ENCODE measurements at places on chromosomes 6 and 20.

DNA sequence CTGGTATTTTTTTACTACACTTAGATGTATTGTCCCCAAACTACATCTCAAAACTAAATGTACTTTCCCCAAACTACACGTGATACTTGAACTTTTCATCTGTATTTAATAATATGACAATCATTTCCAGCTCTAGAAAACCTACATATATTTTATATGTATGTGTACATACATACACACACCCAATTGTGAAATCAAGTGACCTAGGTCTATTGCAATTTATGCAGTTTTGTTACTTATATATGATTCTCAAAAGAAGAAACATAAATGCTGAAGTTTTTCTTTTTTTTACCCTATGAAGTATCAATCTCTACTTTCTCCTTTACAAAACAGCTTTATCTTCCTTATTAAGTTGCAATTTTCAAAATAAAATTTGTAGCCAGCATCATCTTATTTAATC is 4.7 kb downstream of the ADNP start:
- DNase-seq = no peak

GRCh38 chr20:16641511-16642023 is 68.3 kb upstream of the KIF16B start:
- no peak for DNase-seq

DNA sequence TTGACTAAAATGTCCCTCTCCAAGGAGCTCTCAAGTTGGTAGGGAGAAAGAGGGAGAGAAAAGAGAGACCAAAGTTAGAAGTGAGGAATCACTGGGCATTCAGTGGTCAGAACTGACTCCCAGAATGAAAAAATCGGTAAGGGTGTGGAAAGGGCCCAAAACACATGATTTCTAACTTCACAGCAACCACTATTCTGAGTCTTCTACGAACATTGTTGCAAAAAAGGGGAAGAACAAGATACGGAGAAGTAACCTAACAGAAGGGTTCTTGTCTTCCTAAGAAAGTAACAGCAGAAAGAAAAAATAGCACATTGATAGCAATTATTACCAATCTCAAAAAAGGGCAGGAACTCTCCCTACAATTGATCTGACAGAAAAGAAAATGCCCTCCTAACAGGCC is 65.6 kb downstream of the ATP9A start:
- DNase-seq = no peak

GRCh38 chr20:7291946-7292345 is 524.5 kb downstream of the BMP2 start:
- no peak for DNase-seq

GRCh38 chr6:160396292-160396691 is 48.1 kb downstream of the SLC22A3 start:
- DNase-seq = no peak

DNA sequence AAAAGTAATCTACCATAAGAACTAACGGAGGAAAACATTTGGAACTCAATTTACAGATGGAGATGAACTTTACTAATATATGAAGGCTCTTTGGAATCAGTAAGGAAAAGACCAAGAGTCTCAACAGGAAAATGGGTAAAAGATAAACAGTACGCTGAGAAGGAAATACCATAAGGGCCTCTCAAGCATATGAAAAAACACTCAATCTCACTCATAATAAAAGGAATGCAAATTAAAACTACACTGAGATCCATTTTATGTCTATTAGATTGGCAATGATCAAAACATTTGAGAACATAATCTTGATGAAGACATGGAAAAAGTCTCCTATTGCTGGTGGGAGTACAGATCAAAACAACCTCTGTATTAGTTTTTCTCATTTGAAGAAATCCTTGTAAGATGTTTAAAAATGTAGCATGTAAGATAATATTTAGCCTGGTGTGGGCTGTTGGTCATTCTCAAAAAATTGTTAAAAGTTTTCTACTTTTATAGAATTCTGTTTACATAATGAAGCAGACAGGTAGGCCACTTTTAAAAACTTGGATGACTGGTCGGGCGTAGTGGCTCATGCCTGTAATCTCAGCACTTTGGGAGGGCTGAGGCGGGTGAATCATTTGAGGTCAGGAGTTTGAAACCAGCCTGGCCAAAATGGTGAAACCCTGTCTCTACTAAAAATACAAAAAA is 14.5 kb downstream of the REV3L start:
- no peak for DNase-seq

- DNase-seq = no peak
These were observed 56.4 kb downstream of the RFX6 start for GRCh38 chr6:116933485-116933884.

Data from NCI-H2171 (cell line).